Activated T-helper 2 cell treated with anti-CD3 and anti-CD28 coated beads, Interferon-gamma antibody, Interleukin-2, Interleukin-4, amounts not matched to agents 10 μg/mL and 5 μg/mL and 100 μg/mL, durations not matched to agents 14 hours and 24 hours and 36 hours (primary cell): ENCODE measurements at places on chromosomes 5 and 9. TPM values are rescaled to one million over a fixed set of nuclear protein-coding genes. Genes with fewer than 3 reads are reported as not detected.

GRCh38 chr9:1722404-1722803 is 292.7 kb upstream of the SMARCA2 start:
- H3K27ac ChIP-seq, result no peak overlapping the region
- no peaks in the 10 kb centered on the region for H3K36me3 ChIP-seq
- H3K4me1 ChIP-seq, result no peaks in the 10 kb centered on the region
- peaks cover 1% of the 10 kb centered on the region for H3K27me3 ChIP-seq
- DNase-seq, result no peak
- H3K4me3 ChIP-seq, result no peak overlapping the region

The PTGR1 gene
- total RNA-seq, result 1.4 and 1.8 TPM in 2 replicates

- no peak for DNase-seq
- peaks cover 2% of the 10 kb centered on the region for H3K27me3 ChIP-seq
- no peak overlapping the region for H3K4me3 ChIP-seq
Measured at GRCh38 chr5:91146905-91147600, 236.1 kb downstream of the ARRDC3 start.

- no peak for DNase-seq
- H3K4me3 ChIP-seq, result no peak overlapping the region
- H3K27ac ChIP-seq, result peak overlapping the region; percentile 18
- no peaks in the 10 kb centered on the region for H3K27me3 ChIP-seq
Measured at GRCh38 chr5:81045389-81045807, 85.2 kb downstream of the RASGRF2 start.

DNA sequence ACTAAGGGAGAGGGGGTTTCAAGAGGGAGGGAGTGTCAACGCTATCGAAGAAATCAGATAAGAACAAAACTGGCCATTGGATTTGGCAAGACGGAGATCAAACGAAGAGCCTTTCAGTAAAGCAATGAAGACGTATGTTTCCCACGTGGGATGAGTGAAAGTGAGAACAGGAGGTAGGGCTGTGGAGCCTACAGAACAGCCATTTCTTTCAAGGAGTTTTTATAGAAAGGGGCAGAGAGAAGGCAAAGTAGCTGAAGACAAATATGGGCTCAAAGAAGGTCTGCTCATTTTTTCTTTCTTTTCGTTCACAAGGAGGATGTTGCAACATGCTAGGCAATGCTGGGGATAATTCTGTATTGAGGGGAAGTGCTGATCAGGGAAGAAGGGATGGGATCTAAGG is 98.3 kb downstream of the SUSD1 start:
- H3K4me1 ChIP-seq, result peaks cover 9% of the 10 kb centered on the region
- DNase-seq, result no peak
- H3K4me3 ChIP-seq, result no peak overlapping the region

The SHOC1 gene
- total RNA-seq, result not detected in 2 replicates

DNA sequence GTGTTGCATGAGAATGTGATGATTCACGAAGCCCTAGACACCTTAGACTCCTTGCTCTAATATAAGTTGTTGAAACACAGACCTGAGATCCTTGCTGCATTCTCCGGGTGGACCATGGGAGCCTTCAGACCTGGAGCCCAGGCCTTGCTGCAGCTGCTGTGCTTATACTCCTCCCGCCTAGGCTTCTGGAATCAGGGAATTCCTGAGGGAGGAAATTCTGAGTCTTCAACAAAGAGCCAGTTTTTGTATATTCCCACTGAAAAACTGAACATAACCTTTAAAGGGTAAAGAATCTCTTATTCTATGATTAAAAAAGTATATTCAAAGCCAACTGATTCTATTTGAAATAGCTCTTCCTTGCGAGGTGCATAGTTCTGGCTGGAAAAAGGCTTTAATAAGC is 245.1 kb upstream of the ELAVL2 start:
- H3K4me1 ChIP-seq, result no peaks in the 10 kb centered on the region
- no peak overlapping the region for H3K27ac ChIP-seq
- H3K36me3 ChIP-seq, result no peaks in the 10 kb centered on the region

The PAEP gene
- total RNA-seq, result not detected in 2 replicates

GRCh38 chr5:171999877-172000276 is 6.6 kb downstream of the FBXW11 start:
- H3K27ac ChIP-seq, result no peak overlapping the region
- H3K4me1 ChIP-seq, result peaks cover 45% of the 10 kb centered on the region
- no peak for DNase-seq
- H3K27me3 ChIP-seq, result no peaks in the 10 kb centered on the region
- peaks cover 35% of the 10 kb centered on the region for H3K36me3 ChIP-seq

DNA sequence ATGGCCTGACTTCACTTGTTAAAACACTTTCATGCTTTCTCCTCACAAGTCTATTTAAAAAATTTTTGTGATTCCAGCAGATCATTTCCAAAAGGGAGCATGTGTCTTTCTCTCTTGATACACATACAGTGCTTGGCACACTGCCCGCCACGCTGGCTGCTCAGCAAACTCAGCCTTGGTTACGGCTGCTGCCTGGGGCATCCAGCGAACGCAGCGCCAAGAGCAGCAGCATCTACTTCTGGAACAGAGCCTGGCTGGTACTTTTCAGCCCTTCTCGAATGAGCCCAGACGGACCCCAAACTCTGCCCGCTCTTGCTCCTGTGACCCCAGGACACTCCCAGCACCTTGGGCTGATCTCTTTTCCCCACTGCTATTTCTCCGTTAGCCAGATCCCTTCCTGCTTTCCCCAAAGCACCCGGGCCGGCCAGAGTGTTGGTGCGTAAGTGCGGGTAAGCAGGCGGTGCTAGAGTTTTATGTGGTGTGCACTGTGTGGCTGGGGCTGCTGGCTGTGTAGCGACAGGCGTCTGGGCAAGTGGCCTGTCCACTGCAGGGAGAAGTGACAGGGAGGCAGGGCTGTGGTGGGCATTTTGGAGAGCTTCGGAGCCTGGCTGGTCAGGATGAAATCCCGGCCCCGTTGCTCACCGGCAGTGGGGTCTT is 73.2 kb downstream of the SH3PXD2B start:
- H3K36me3 ChIP-seq, result no peaks in the 10 kb centered on the region
- H3K27me3 ChIP-seq, result no peaks in the 10 kb centered on the region
- H3K4me1 ChIP-seq, result no peaks in the 10 kb centered on the region
- no peak overlapping the region for H3K27ac ChIP-seq

- DNase-seq, result no peak
- no peaks in the 10 kb centered on the region for H3K36me3 ChIP-seq
- H3K27me3 ChIP-seq, result no peaks in the 10 kb centered on the region
Measured at GRCh38 chr9:100884518-100884917, 144.0 kb upstream of the PLPPR1 start.

The OLFML2A gene
- 0.11 TPM in 1 of 2 replicates, not detected in the other for total RNA-seq

DNA sequence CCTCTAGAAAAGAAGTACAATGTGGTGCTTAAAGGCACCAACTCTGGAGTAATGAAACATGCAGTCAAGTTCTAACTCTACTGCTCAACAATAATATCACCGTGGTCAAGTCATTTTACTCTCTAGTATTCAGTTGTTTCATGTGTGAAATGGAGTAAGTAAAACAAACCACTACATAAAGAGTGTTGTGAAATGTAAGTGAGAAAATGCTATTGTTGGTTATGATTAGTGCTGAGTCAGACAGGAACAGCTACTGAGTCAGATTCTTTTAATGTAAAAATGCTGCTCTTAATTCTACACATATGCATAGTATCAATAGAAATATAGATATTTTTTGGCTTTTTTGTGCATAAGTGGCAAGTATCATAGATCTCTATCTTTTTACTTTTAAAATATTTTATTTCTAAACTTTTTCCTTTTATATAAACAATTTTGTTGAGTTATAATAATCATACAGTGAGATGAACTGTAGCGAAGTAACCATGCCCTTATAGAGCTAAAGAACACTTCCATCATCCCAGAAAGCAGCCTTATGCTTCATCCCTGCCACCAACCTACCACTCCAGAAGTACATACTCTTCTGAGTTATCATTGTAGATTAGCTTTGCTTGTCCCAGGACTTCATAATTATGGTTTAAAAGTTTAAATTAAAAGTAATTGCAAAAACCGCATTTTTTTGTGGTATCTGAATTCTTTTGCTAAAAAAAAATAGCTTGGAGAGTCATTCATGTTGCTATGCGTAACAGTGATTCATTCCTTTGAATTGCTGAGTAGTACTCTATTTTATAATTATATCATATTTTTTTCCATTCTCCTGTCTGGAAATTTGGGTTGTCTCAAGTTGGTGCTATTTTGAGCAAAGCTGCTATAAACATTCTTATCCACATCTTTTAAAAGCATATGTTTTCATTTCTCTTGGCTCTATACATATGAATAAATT is 548.2 kb upstream of the CLINT1 start:
- no peaks in the 10 kb centered on the region for H3K4me1 ChIP-seq
- no peak overlapping the region for H3K27ac ChIP-seq
- no peak overlapping the region for H3K4me3 ChIP-seq
- no peaks in the 10 kb centered on the region for H3K36me3 ChIP-seq
- peaks cover 2% of the 10 kb centered on the region for H3K27me3 ChIP-seq

DNA sequence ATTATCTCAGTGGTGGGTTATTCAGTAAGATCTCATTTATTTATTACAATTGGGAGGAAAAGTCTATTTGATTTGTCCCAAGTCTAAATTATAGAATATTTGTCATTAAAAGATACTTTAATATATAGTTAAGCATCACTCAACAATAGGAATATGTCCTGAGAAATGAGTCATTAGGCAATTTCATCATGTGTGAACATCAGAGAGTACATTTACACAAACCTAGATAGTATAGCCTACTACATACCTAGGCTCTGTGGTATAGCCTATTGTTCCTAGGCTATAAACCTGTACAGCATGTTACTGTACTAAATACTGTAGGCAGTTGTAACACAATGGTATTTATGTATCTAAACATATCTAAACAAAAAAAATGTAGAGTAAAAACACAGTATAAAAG is 135.0 kb upstream of the RASA1 start:
- H3K4me1 ChIP-seq, result peaks cover 11% of the 10 kb centered on the region
- H3K36me3 ChIP-seq, result no peaks in the 10 kb centered on the region
- H3K27ac ChIP-seq, result no peak overlapping the region
- no peak overlapping the region for H3K4me3 ChIP-seq
- no peaks in the 10 kb centered on the region for H3K27me3 ChIP-seq

GRCh38 chr9:136705564-136705963 is 6.8 kb upstream of the DIPK1B start:
- H3K4me1 ChIP-seq, result peaks cover 10% of the 10 kb centered on the region
- no peaks in the 10 kb centered on the region for H3K36me3 ChIP-seq
- H3K27me3 ChIP-seq, result peaks cover 12% of the 10 kb centered on the region
- DNase-seq, result no peak
- H3K27ac ChIP-seq, result no peak overlapping the region

GRCh38 chr5:72351376-72351775 is 31.2 kb downstream of the PTCD2 start:
- DNase-seq, result no peak
- H3K4me1 ChIP-seq, result peaks cover 48% of the 10 kb centered on the region
- H3K27ac ChIP-seq, result no peak overlapping the region
- H3K4me3 ChIP-seq, result no peak overlapping the region
- no peaks in the 10 kb centered on the region for H3K27me3 ChIP-seq

GRCh38 chr5:28313953-28314352 is 1275.6 kb upstream of the CDH9 start:
- H3K4me1 ChIP-seq, result no peaks in the 10 kb centered on the region
- H3K36me3 ChIP-seq, result no peaks in the 10 kb centered on the region
- no peaks in the 10 kb centered on the region for H3K27me3 ChIP-seq
- no peak overlapping the region for H3K27ac ChIP-seq
- no peak for DNase-seq
- no peak overlapping the region for H3K4me3 ChIP-seq

DNA sequence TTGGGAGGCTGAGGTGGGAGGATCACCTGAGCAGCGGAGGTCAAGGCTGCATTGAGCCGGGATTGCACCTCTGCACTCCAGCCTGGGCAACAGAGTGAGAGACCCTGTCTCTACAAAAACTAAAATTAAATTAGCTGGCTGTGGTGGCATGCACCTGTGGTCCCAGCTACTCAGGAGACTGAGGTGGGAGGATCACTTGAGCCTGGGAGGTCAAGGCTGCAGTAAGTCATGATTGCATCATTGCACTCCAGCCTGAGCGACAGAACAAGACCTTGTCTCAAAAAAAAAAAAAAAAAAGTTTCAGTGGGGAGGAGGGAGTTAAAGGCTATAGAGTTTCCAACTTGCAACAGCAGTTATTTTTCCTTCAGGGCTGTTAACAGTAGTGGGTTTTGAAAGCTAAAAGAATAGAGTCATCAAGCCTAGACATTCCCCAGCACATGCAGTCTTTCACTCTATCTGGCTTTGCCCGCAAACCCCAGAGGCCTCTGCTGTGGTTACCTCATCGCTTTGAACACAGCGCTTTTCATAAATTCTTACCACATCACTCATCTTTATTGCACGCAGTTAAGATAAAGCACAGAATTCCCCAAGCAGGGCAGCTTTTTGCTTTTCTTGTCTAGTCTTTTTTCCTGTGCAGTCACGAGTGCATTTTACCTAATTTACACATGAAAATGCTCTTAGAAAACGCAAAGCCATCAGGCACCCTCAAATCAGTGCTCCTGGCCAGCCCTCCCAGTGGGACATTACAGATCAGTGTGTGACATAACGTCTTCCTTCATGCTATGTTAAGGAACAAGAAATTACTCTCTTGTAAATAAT is 8.7 kb upstream of the SLC2A8 start:
- H3K4me3 ChIP-seq, result peak overlapping the region; percentile 24
- H3K36me3 ChIP-seq, result no peaks in the 10 kb centered on the region
- peaks cover 26% of the 10 kb centered on the region for H3K4me1 ChIP-seq
- DNase-seq, result peak; percentile 83
- H3K27ac ChIP-seq, result peak overlapping the region; percentile 74
- H3K27me3 ChIP-seq, result peaks cover 41% of the 10 kb centered on the region

- H3K4me1 ChIP-seq, result peaks cover 11% of the 10 kb centered on the region
- H3K27ac ChIP-seq, result no peak overlapping the region
- H3K4me3 ChIP-seq, result no peak overlapping the region
- H3K36me3 ChIP-seq, result peaks cover 33% of the 10 kb centered on the region
- DNase-seq, result no peak
- no peaks in the 10 kb centered on the region for H3K27me3 ChIP-seq
Measured at GRCh38 chr5:123598028-123598689, 86.2 kb downstream of the CSNK1G3 start.

DNA sequence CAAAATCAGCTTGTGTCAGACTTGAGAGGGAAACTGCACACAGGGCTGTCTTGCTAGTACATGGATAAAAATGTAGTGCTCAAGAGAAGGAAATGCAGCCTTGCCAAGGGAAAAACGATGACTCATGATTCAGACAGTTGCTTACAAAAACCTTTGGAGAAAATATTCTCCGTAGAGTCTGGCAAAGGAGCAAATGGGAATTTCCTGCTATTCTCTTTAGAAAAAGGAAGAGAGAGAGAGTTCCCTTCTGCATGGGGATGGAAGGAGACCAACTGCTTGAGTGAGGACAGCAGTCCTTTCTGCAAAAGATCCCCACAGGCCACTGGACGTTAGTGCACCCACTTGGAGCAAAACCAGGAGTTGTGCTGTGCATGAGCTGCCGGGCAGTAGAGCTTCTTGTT is 7.6 kb downstream of the IFNB1 start:
- DNase-seq, result no peak
- no peak overlapping the region for H3K4me3 ChIP-seq
- H3K27ac ChIP-seq, result no peak overlapping the region
- H3K27me3 ChIP-seq, result peaks cover 21% of the 10 kb centered on the region
- H3K4me1 ChIP-seq, result no peaks in the 10 kb centered on the region

GRCh38 chr5:179322071-179323025 is 22.9 kb downstream of the ADAMTS2 start:
- H3K27me3 ChIP-seq, result no peaks in the 10 kb centered on the region
- no peak for DNase-seq
- H3K27ac ChIP-seq, result no peak overlapping the region
- no peaks in the 10 kb centered on the region for H3K36me3 ChIP-seq

The NOP16 gene
- 79.6 and 84.0 TPM in 2 replicates for total RNA-seq
